ENCODE measurements at places on chromosomes 6 and 20.

DNA sequence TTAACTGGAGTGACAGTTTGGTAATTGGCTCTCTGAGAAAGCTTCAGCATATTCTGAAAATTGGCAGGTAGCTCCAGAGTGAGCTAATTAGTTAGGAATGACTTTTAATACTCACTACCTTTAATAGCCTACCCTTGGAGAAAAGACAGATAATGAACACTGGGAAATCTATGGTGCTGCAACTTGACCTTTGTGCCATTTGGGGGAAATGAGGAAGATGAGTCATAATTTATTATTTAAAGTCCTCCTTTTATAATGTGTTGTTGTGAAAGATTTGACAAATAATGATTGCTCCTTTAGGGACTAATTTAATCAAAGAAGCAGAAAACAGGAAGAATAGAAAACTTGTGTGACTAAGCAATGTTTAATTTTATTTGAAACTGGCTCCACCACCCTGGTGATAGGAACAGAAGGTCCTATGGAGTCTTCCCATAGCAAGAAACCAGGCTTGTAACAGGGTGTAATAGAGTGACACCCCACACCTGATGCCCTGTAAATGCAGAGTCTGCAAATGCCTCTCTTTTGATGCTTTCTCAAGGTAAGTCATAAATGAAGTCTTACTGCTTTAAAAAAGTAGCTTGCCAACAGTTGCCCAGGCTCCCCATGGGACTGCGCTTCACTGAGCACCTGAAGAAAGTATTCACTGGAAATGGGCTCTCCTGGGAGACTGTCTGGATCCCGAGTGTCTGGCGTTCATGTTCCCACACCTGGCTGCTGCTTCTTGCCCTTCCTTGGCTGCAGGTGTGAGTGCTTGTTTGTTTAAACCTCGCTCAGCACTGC, 134.4 kb downstream of the LRRC1 start:
- no peak for DNase-seq

GRCh38 chr20:37611346-37611745, 82.5 kb upstream of the CTNNBL1 start:
- no peak for DNase-seq

DNA sequence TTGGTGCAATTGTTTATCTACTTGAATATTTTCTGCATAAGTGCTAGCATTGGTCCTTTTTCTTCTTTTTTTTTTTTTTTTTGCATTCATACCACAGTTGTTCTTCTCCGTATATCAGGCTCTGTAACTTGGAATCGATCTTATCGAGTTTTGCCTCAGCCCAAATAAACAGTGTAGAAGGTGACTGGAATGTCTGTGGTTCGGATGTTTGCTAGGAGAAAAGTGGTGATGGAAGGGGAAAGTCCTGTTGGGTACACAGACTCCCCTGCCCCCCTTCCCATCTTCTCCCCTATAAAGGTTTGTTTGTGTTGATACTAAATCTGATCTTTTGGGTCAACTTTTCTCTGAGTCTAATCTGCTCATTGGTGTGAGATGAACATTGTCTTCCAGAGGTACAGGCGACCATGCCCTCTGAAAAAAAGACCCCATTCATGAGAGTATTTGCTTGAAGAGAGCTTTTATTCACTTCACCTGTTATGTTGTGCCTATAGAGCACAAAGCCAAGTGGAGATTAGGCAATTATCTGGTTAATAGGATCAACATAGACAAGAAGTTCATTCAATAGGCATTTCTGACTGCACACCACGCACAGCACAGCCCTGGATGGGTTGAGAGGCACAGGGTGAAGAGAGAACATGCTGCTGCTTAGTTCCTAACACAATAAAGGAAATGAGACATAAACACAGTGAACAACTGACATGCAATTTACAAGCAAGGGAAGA, 620.0 kb downstream of the PKHD1 start:
- DNase-seq: no peak

DNA sequence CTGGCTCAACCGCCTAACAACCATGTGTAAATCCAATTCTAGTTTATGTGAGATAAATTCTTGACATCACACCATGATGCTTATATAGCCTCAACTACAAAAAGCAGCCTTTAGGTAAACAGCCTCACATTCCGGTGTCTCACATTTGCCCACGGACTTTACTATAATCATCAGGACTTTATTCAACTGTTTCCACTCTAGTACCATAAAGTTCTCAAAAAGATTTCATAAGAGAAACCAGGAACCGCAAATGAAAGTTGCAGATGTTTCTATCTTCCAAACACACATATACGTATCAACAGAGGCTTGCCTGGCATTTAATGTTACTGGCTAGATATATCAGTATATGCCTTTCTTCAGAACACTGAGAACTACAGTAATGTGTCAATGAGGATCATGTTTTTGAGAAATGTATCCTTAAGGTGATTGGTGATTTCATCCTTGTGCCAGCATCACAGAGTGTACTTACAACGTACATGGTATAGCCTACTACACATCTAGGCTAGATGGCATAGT, 80.0 kb downstream of the EPB41L2 start:
- DNase-seq: no peak

- DNase-seq: no peak
Measured at GRCh38 chr20:43870484-43870883, 44.2 kb upstream of the TOX2 start.

- no peak for DNase-seq
Measured at GRCh38 chr20:7449269-7449668, 491.0 kb downstream of the HAO1 start.

DNA sequence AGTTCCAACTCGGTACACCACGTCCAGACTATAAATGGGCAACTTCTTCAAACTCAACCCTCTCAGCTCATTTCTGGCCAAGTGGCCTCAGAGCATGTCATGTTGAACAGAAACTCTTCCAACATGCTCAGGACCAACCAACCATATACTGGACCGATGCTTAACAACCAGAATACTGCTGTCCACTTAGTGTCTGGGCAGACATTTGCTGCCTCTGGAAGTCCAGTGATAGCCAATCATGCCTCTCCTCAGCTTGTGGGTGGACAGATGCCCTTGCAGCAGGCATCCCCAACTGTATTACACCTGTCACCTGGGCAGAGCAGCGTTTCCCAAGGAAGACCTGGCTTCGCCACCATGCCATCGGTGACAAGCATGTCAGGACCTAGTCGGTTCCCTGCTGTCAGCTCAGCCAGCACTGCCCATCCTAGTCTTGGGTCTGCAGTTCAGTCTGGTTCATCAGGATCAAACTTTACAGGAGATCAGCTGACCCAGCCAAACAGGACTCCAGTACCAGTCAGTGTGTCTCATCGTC, 47.8 kb downstream of the BICRAL start:
- no peak for DNase-seq

DNA sequence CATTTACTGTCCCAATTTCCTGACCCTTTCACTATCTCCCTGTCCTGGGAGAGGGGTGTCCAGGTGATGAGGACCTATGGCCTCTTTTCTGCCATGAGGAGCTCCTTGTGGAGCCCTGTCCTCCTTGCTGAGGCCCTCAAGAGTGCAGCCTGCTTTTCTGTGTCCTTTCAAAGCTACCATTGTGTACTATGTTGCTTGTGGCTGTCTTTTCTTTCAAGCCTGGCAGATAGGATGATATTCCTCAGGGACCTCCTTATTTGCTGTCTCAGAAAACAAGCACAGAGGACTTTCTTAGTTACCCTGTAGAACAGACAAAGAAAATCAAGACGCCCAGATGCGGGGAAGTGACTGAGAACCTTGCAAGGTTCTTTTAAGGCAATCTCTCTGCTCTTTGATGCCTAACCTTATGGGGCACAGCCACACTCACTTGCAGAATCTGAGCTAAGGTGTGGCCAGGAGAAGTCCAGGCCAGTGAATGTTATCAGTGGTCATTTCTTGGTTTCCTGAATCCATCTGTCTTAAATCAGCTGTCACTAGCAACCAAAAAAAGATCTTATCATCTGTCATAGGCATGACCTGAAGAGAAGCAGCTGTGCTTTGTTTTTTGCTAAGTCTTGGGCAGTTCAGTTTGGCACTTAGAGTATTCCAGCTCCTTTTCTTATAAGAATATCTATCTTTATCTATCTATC, 17.2 kb downstream of the CARMIL1 start:
- no peak for DNase-seq

DNA sequence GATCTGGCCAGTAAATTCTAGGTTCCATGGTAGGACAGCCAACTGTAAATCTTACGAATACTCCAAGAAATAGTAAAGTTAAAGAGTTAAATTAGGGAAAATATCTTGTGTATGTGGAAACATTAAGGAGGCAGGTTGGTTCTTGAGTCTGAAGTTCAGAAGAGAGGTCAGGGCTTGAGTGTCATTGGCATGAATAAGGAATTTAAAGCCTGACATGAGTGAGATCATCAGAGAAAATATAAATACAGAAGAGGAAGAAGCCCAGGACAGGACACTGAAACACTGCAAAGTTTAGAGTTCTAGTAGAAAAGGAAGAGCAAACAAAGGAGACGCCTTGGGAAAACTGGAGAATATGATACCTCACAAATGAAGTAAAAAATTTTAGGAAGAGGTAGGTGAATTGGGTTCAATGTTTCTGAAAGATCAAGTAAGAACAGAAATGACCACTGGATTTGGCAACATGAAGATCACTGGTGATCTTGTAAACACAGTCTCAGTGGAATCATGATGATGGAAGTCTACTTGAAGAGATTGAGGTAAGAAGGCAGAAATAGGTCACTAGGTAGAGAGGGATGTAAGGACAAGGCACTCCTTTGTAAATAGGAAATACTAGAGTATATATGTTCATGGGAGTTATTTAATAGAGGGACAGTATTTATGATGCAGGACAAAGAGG, 41.6 kb upstream of the SYNCRIP start:
- DNase-seq: no peak

DNA sequence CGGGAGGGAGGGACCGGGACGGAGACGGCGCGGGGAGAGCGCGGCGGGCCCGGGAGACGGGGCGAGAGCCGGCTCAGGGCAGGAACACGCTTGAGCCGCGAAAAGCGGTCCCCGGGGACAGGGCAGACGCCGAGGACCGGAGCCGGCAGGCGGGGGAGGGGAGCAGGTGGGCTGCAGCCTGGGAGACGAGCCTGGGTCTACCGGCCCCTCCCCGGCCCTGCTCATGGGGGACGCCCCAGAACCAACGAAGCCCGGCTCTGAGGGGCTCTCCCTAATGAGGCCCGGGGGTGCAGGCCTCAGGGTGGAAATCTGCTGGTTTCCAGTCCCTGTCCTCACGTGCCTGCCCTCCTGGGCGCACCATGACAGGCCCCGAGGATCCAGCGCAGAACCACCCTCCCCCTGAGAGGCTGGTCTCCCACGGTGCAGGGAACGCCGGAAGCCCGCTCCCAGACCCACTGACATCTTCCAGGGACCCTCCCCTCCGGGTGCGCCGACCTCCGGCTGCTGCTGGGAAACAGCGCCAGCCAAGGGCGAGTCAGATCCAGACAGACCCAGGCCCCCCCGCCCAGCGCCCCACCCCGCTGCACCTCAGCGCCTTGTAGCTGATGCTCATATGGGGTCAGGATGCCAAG, 571 bp upstream of the EEF1A2 start:
- DNase-seq: no peak

DNA sequence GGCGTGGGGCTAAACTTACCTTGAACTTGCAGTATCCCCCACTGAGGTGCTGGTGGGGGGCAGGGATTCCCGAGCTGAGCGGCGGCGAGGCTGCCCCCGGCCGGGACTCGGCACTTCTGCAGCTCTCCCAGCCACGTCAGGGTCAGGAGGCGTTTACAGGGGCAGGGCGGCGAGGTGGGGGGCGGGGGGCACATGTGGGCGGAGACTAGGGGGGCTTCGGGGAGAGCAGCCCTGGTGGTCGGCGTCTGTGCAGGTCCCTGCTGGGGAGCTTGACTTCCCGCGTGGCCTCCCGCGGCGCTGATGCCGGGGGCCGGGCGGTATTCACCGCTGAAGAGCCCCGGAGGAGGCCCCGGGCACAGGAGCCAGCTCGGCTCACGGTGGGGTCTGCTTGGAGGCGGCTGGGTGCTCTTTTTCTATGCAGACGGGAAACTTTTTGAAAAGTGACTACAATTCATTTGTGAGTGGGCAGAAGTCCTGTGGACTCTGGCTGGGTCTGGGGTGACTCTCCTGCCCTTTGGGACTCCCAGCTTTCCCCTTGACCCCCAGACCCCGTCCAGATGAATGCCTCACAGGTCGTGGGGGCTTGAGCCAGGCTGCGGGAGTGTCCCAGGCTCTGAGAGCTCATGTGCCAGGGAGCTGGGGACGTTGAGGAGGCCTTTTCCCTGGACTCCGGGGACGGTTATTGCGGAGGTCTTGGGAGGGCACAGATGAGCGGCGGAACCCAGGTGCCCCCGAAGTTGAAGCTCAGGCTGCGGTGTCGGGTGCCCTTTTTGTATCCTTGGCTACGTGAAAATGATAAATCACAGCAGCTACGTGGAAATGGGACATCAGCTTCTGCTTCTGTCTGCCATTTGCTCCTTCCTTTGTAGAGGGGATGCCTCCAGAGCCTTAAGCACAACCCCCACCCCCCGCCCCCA, 75.9 kb upstream of the GATA5 start:
- no peak for DNase-seq

- DNase-seq: no peak
Measured at GRCh38 chr6:128759447-128759846, 123.5 kb upstream of the LAMA2 start.

DNA sequence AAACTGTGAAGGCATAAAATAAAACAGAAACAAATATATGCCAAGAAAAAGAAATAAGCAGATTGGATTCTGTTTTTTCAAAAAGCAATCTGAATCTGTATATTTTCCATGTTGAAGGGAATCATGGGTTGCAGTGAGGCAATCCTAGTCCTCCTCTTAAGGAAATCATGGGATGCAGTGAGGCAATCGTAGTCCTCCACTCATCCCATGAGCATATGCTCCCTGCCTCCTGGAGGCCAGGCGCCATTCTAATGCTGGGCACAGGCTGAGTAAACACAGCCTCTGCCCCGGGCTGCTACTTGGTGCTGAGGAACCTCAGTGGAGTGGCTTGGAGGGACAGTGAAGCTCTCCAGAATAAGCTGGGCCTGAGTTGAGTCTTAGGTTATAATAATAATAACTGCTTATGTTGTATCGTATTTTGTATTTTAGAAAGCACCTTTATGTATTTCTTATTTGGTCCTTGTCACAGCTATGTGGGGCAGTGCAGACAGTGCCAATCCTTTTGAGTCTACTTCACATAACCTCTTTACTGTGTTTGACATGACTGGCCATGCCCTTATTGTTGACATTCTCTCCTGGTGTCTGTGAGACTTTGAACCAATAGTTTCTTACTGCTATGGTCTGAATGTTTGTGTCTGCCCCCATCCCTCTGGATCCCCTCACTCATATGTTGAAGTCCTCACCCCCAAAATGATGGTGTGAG, 56.6 kb upstream of the CITED2 start:
- DNase-seq: no peak

GRCh38 chr20:6705926-6706548, 61.4 kb upstream of the BMP2 start:
- DNase-seq: no peak
